ENCODE measurements at places on chromosomes 16 and 17. TPM values are rescaled to one million over a fixed set of nuclear protein-coding genes. Genes with fewer than 3 reads are reported as not detected.

TMEM100 gene
- 36.0 TPM for total RNA-seq

SGCA gene
- total RNA-seq: 15.4 TPM

SAMD14 gene
- 2.2 TPM for total RNA-seq

NXPH3 gene
- total RNA-seq: 1.6 TPM

SRL gene
- total RNA-seq: 15.0 TPM

ELMO3 gene
- total RNA-seq: 2.7 TPM

PIK3R5 gene
- 3.1 TPM for total RNA-seq

CACNG1 gene
- 0.53 TPM for total RNA-seq

ZG16B gene
- total RNA-seq: 2.4 TPM

TEKT1 gene
- total RNA-seq: not detected

RNF135 gene
- 10.1 TPM for total RNA-seq

PDIA2 gene
- total RNA-seq: 1.1 TPM
